ENCODE measurements at places on chromosomes 11 and 22.

- DNase-seq, result no peak
These were observed 182.0 kb downstream of the CHST1 start for GRCh38 chr11:45483416-45483815.

GRCh38 chr11:111526501-111526900 lies 11.9 kb downstream of the HOATZ start:
- no peak for DNase-seq

- DNase-seq, result no peak
These were observed 27.6 kb upstream of the CEP295 start for GRCh38 chr11:93633835-93634234.

DNA sequence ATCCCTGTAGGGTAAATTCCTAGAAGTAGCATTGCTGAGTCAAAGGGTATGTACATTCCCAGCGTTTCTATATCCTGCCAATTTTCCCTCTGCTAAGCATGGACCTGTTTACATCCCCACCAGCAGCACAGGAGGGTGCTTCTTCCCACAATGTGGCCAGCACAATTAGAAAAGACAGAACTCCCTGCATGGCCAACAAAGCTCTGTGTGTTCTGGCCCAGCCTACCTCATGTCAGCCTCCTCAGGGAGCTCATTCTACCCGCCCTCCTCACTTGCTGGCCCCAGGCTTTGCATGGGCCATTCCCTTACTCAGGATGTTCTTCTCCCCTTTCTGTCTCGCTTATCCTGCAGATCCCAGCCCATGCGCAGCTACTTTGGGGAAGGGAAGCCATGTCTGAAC lies 186.1 kb downstream of the DSCAML1 start:
- DNase-seq, result no peak

DNA sequence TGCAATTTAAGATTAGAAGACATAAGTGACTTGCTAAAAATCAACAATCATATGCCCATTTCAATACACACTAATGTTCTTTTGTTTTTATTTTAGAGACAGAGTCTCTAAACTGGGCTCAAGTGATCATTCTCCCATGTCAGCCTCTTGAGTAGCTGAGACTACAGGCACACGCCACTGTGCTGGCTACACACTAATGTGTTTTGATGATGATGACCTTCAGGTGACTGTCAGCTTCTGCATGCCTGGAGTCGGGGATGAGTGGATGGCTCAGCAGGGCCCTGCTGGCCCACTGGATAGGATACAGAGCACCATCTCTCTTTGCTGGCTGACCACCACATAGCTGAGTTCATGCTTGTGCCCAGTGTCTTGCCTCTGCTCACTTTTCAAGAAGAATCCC lies 27.0 kb upstream of the POU2AF1 start:
- no peak for DNase-seq

DNA sequence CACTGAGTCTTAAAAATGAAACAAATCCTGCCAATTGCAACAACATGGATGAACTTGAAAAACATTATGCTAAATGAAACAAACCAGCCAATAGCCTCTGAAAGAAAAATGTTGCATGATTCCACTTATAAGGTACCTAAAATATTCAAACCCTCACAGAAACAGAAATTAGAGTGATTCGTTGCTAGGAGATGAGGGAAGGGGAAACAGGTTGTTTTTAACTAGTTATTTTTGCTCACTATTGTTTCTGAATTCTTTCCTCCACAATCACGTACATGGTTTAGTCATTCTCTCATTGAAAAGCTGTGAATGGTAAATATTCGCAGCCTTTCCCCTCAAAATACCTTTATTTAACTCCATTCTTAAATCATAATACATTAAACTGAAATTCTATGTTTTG lies 14.0 kb upstream of the TYR start:
- DNase-seq, result no peak

DNA sequence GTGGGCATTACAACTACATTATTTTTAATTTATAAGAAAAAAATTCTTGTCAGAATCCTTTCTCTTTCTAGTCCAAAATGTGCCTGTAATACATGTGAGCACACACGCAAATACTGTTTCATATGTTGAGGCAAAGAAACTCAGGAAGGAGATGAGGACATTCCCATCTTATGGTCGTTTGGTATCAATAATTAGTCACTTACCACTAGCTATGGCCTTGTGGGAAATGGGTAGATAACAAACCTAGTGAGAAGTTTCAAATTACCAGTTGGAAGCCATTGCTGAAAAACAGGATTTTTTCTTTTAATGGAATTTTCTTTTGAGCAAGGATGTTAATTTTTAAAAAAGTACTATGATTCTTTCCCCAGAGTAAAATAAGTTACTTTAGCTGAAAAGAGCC lies 25.7 kb downstream of the AMOTL1 start:
- DNase-seq, result no peak

DNA sequence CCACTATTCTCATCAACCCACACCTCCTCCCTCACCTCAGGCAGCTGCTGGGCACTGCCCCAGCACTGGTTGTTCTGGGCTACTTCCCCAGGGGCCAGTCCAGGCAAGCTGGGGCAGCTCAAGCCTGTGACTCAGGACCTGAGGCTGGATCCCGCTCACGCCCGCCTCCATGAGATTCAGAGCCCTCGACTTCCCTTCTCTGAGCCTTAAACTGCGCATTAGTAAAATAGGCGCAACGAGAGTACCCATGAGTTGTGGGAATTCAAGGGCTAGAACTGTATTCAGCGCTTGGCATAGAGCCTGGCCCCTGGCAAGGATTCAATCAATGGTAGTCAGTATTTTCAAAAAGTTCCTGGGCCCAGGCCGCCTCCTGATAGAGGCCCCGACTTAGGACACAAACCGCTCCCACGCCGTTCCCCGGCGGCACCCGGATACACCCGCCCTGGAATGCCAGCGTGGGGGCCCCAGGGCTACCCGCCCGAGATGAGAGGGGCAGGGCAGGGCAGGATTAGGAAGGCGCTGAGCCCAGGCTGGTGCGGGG lies 723 bp upstream of the CD82 start:
- DNase-seq, result peak; percentile 58

- DNase-seq, result no peak
These were observed 6.4 kb downstream of the IRF7 start for GRCh38 chr11:609341-609811.
